B cell (primary cell): ENCODE measurements at places on chromosomes 7 and 10. TPM values are rescaled to one million over a fixed set of nuclear protein-coding genes. Genes with fewer than 3 reads are reported as not detected.

The PTPN20 gene
- total RNA-seq = 2.4 and 4.2 TPM in 2 replicates

The ERVW-1 gene
- total RNA-seq = not detected in 2 replicates

The UBTD1 gene
- total RNA-seq = 1.7 and 1.8 TPM in 2 replicates

The PCLO gene
- 0.05 and 0.32 TPM in 2 replicates for total RNA-seq

The AGBL3 gene
- 10.9 and 11.1 TPM in 2 replicates for total RNA-seq

The DYNC1I1 gene
- not detected in 2 replicates for total RNA-seq

The ADARB2 gene
- 0.85 and 0.96 TPM in 2 replicates for total RNA-seq

The ECHDC3 gene
- 8.7 and 9.6 TPM in 2 replicates for total RNA-seq

The SPDYE6 gene
- not detected in 2 replicates for total RNA-seq

The CHCHD3 gene
- total RNA-seq = 38.4 and 40.8 TPM in 2 replicates

The CREB5 gene
- total RNA-seq = 0.05 and 0.39 TPM in 2 replicates

The MBL2 gene
- not detected in 2 replicates for total RNA-seq

The TUBAL3 gene
- total RNA-seq = not detected in 2 replicates

The NOD1 gene
- 28.8 and 31.2 TPM in 2 replicates for total RNA-seq

The KCND2 gene
- total RNA-seq = not detected in 2 replicates

The SLC26A4 gene
- 0.05 and 0.29 TPM in 2 replicates for total RNA-seq

The PNLIPRP1 gene
- not detected in 2 replicates for total RNA-seq
